ENCODE measurements at places on chromosomes 13 and 19.

GRCh38 chr13:90806892-90807291 is 540.6 kb upstream of the MIR17HG start:
- H3K27me3 ChIP-seq: no peaks in the 10 kb centered on the region
- H3K36me3 ChIP-seq: no peaks in the 10 kb centered on the region
- H3K27ac ChIP-seq: no peak overlapping the region
- H3K4me3 ChIP-seq: no peak overlapping the region
- no peaks in the 10 kb centered on the region for H3K4me1 ChIP-seq

- H3K27me3 ChIP-seq: no peaks in the 10 kb centered on the region
- peaks cover 6% of the 10 kb centered on the region for H3K4me1 ChIP-seq
- H3K27ac ChIP-seq: peak overlapping the region; percentile 85
- no peak for DNase-seq
- H3K4me3 ChIP-seq: peak overlapping the region; percentile 83
These were observed 13.3 kb downstream of the SLC27A5 start for GRCh38 chr19:58498316-58499020.

- H3K27me3 ChIP-seq: no peaks in the 10 kb centered on the region
- H3K4me1 ChIP-seq: no peaks in the 10 kb centered on the region
- 0 out of 2 replicates have a peak overlapping the region, but pooled peaks have one; percentile 2 for H3K4me3 ChIP-seq
- H3K27ac ChIP-seq: no peak overlapping the region
These were observed 82.5 kb downstream of the KLF5 start for GRCh38 chr13:73141292-73141771.

- no peak overlapping the region for H3K4me3 ChIP-seq
- no peaks in the 10 kb centered on the region for H3K36me3 ChIP-seq
- no peak overlapping the region for H3K27ac ChIP-seq
These were observed 938 bp downstream of the JSRP1 start for GRCh38 chr19:2255112-2255845.

- peak overlapping the region; percentile 72 for H3K4me3 ChIP-seq
- no peaks in the 10 kb centered on the region for H3K27me3 ChIP-seq
- no peak for DNase-seq
- no peaks in the 10 kb centered on the region for H3K36me3 ChIP-seq
- H3K27ac ChIP-seq: peak overlapping the region; percentile 84
These were observed 1.5 kb downstream of the ERF start for GRCh38 chr19:42253245-42254088.

- no peak overlapping the region for H3K4me3 ChIP-seq
- no peaks in the 10 kb centered on the region for H3K4me1 ChIP-seq
- no peak for DNase-seq
- no peaks in the 10 kb centered on the region for H3K36me3 ChIP-seq
- H3K27ac ChIP-seq: no peak overlapping the region
- no peaks in the 10 kb centered on the region for H3K27me3 ChIP-seq
These were observed 1511.0 kb upstream of the SLC10A2 start for GRCh38 chr13:104577071-104577815.

- peaks cover 3% of the 10 kb centered on the region for H3K4me1 ChIP-seq
- H3K27me3 ChIP-seq: no peaks in the 10 kb centered on the region
- DNase-seq: no peak
- H3K27ac ChIP-seq: no peak overlapping the region
- no peak overlapping the region for H3K4me3 ChIP-seq
These were observed 12.8 kb upstream of the RASA3 start for GRCh38 chr13:114145256-114145655.

DNA sequence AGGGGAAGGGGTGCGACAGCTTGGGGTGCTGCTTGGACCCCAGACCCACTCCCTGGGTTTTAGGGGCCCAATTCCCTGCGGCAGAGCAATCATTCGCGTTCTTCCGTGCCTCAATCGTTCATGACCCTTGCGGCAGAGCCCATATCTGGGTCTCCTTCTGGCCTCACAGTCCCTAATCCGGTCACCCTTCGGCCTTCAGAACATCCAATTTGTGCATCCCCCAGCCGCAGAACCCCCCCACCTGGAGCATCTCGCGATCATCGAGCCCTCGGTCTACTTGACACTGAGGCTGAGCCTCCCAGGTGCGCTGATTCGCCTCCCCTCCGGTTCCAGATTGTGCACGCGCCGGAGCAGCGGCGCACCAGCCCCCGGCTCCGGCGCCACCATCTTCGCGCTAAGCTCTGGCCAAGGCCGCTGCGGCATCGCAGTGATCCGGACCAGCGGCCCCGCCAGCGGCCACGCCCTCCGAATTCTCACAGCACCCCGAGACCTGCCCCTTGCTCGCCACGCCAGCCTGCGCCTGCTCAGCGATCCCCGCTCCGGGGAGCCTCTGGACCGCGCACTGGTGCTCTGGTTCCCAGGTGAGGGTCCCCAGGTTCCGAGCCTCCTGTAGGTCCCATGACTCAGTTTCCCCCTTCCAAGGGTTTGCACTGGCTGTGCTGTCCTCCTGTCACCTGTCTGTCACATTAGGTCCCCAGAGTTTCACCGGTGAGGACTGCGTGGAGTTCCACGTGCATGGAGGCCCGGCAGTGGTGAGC is 501 bp downstream of the GTPBP3 start:
- peaks cover 7% of the 10 kb centered on the region for H3K36me3 ChIP-seq
- peak overlapping the region; percentile 98 for H3K27ac ChIP-seq
- H3K27me3 ChIP-seq: no peaks in the 10 kb centered on the region
- H3K4me3 ChIP-seq: peak overlapping the region; percentile 94

All from Panc1 (cell line).